ENCODE measurements at places on chromosomes 16 and 17. TPM values are rescaled to one million over a fixed set of nuclear protein-coding genes. Genes with fewer than 3 reads are reported as not detected.

ACSM2A gene
- total RNA-seq, result not detected

TBC1D3K gene
- 0.07 TPM for total RNA-seq

DRC3 gene
- total RNA-seq, result 1.2 TPM

CTRB1 gene
- not detected for total RNA-seq

GRIN2A gene
- 0.26 TPM for total RNA-seq

YPEL2 gene
- 21.5 TPM for total RNA-seq

ALDOC gene
- 260 TPM for total RNA-seq

SLC47A2 gene
- not detected for total RNA-seq
